ENCODE measurements at places on chromosomes 12 and 14. TPM values are rescaled to one million over a fixed set of nuclear protein-coding genes. Genes with fewer than 3 reads are reported as not detected.
A peak's percentile ranks its signal among the peaks of the same experiment; 100 is the strongest.

Gene SERPINA3
- total RNA-seq = 163 TPM

Gene PTCSC3
- total RNA-seq = not detected

Gene LRFN5
- 0.32 TPM for total RNA-seq

GRCh38 chr12:3697311-3697870 lies 55.5 kb downstream of the CRACR2A start:
- H3K27ac ChIP-seq = no peak overlapping the region
- no peaks in the 10 kb centered on the region for H3K27me3 ChIP-seq
- H3K4me1 ChIP-seq = no peaks in the 10 kb centered on the region
- H3K36me3 ChIP-seq = no peaks in the 10 kb centered on the region

DNA sequence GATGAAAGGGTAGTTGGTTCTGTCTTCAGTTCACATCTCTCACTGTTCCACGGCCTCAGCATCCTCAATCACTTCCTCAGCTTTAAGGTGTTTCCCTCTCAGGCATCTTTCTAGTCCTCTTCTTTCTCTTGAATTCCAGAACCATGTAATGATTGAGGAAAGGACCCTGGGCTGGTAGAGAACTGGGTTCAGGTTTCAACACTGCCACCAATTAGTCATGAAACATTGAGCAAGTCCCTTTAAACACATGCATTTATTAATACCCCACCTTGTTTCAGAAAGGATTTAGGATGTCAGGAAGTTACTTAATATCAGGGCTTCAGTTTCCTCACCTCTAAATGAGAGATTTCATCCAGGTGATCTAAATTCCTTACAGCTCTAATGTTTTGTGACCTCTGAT lies 7.2 kb downstream of the DMAC2L start:
- DNase-seq = no peak
- no peak overlapping the region for H3K27ac ChIP-seq
- no peaks in the 10 kb centered on the region for H3K4me1 ChIP-seq

- peaks cover 42% of the 10 kb centered on the region for H3K4me1 ChIP-seq
- DNase-seq = no peak
- H3K27ac ChIP-seq = peak overlapping the region; percentile 92
These were observed 764 bp downstream of the RBM25 start for GRCh38 chr14:73058922-73059673.

DNA sequence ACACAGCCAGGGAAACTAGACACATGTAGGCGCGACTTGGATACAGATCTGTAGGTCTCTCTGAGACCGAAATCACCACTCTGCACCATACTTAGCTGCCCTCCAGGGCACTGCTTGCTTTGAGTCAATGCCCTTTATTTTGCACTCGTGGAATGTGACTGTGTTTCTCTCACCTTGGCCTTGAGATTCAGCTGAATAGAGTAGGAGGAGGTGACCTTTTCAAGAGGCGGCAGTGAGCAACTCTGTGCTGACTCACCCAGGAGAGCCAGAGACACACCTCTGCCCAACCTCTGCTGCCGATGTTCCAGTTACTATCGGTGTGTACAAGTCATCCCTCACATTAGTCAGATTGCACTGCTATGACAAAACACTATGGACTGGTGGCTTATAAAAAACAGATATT lies 583.4 kb downstream of the VRK1 start:
- no peaks in the 10 kb centered on the region for H3K4me1 ChIP-seq
- H3K36me3 ChIP-seq = no peaks in the 10 kb centered on the region
- no peak for DNase-seq
- H3K27me3 ChIP-seq = peaks cover 36% of the 10 kb centered on the region

- no peaks in the 10 kb centered on the region for H3K36me3 ChIP-seq
- no peak overlapping the region for H3K27ac ChIP-seq
- no peaks in the 10 kb centered on the region for H3K4me1 ChIP-seq
- H3K4me3 ChIP-seq = no peak overlapping the region
These were observed 60.3 kb downstream of the DACT1 start for GRCh38 chr14:58697930-58698642.

- H3K27ac ChIP-seq = no peak overlapping the region
- DNase-seq = no peak
- H3K4me1 ChIP-seq = no peaks in the 10 kb centered on the region
- H3K27me3 ChIP-seq = no peaks in the 10 kb centered on the region
These were observed 45.1 kb downstream of the GNPTAB start for GRCh38 chr12:101785671-101786070.

DNA sequence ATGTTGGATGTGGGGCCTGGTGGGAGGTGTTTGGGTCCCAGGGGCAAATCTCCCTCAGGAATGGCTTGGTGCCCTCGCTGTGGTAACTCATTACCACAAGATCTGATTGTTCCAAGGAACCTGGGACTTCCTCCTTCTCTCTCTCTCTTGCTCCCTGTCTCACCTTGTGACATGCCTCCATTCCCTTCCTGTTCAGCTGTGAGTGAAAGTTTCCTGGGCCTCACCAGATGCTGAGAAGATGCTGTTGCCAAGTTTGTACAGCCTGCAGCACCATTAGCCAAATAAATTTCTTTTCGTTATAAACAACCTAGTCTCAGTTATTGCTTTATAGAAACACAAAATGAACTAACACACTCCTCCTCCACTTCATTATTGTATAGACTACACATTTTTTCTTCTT lies 759.8 kb upstream of the MDGA2 start:
- no peaks in the 10 kb centered on the region for H3K36me3 ChIP-seq
- no peak overlapping the region for H3K27ac ChIP-seq
- DNase-seq = no peak
- H3K27me3 ChIP-seq = no peaks in the 10 kb centered on the region
- H3K4me1 ChIP-seq = no peaks in the 10 kb centered on the region
- H3K4me3 ChIP-seq = no peak overlapping the region

DNA sequence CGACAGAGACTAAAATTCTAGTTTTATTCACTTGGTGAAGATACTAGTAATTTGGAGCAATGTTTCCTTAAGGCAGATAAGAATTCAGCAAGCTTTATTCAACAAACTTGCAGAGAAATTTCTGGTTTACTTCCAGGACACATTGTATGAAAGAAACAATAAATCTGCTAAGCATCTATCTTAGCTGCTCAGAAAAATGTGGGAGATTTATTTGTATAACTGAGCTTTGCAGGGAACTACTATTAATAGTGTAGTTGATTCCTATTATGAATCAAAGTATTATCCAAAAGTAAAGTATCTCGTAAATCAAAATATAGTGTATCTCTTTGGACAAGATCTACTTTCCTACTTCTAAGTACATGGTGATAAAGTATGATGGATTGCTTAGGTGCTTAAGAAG lies 239.4 kb upstream of the TMTC1 start:
- DNase-seq = no peak
- no peaks in the 10 kb centered on the region for H3K27me3 ChIP-seq
- no peak overlapping the region for H3K4me3 ChIP-seq
- no peaks in the 10 kb centered on the region for H3K36me3 ChIP-seq

GRCh38 chr14:84485036-84485435 lies 1044.9 kb upstream of the FLRT2 start:
- no peaks in the 10 kb centered on the region for H3K36me3 ChIP-seq
- H3K4me3 ChIP-seq = no peak overlapping the region
- H3K27me3 ChIP-seq = no peaks in the 10 kb centered on the region
- no peak for DNase-seq
- H3K27ac ChIP-seq = no peak overlapping the region
- H3K4me1 ChIP-seq = no peaks in the 10 kb centered on the region

DNA sequence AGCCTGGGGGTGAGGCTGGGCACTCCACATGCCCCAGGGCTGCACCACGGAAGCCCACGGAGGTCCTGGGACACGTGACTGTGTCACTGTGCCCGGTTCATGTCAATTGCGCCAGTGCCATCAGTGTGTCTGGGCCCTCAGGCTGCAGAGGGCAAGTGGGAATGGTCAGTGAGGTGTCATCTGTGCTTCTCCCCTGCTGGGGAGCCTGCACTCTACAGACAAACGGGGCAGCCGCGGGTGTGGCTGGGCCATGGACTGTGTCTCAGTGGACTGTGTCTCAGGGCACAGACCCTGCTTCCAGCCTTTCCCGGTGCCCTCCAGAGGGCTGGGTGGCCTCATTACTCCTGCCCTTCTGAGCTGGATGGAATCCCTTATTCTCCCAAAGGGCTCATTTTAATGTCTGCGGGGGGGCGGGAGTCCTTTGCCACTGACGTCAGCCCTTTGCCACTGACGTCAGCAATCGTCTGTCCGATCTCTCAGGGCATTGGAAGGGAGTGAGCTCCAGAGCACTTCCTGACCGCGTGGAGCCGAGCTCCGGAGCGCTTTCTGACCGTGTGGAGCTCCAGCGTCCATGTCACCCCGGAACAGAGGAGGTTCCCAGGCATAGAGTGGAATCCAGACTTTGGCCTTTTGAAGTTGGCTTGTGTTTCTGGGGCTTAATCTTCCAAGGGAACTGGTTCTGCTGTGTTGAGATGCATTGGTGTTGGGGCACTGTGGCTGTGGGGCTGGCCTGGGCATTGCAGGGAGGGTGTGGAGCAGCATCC lies 72.4 kb downstream of the ADGRD1 start:
- no peak overlapping the region for H3K4me3 ChIP-seq
- no peaks in the 10 kb centered on the region for H3K27me3 ChIP-seq
- H3K27ac ChIP-seq = no peak overlapping the region
- no peaks in the 10 kb centered on the region for H3K4me1 ChIP-seq

- H3K36me3 ChIP-seq = no peaks in the 10 kb centered on the region
- DNase-seq = no peak
- no peak overlapping the region for H3K4me3 ChIP-seq
These were observed 169.2 kb downstream of the PIWIL1 start for GRCh38 chr12:130506844-130507243.

- H3K4me1 ChIP-seq = no peaks in the 10 kb centered on the region
- no peak overlapping the region for H3K4me3 ChIP-seq
- no peaks in the 10 kb centered on the region for H3K27me3 ChIP-seq
- no peak overlapping the region for H3K27ac ChIP-seq
These were observed 272.1 kb downstream of the CEP128 start for GRCh38 chr14:80669426-80669825.

GRCh38 chr14:61547186-61548069 lies 147.9 kb upstream of the HIF1A start:
- H3K27me3 ChIP-seq = no peaks in the 10 kb centered on the region
- H3K27ac ChIP-seq = no peak overlapping the region
- peaks cover 46% of the 10 kb centered on the region for H3K4me1 ChIP-seq
- peaks cover 18% of the 10 kb centered on the region for H3K36me3 ChIP-seq

DNA sequence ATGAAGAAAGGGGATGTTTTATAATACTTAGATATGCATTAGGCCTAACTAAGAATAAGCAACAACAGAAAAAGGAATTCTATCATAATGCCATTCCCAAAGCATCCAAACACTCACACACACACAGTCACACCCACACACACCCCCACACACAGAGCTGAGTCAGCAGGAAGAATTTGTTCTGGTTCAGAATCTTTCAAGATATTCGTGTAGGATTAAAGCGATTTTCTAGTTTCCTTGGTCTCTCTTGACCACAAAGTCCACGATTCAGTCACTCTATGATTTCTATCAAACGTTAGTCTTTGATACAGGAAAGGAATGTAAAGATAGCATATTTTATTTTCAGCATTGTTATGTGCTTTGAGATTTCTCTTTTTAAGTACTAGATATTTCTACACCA lies 382.6 kb upstream of the DCN start:
- H3K4me3 ChIP-seq = no peak overlapping the region
- no peak for DNase-seq
- no peaks in the 10 kb centered on the region for H3K4me1 ChIP-seq

- H3K4me1 ChIP-seq = no peaks in the 10 kb centered on the region
- DNase-seq = no peak
- H3K36me3 ChIP-seq = no peaks in the 10 kb centered on the region
- H3K27me3 ChIP-seq = no peaks in the 10 kb centered on the region
- no peak overlapping the region for H3K4me3 ChIP-seq
These were observed 5.4 kb downstream of the REC8 start for GRCh38 chr14:24177041-24177825.

DNA sequence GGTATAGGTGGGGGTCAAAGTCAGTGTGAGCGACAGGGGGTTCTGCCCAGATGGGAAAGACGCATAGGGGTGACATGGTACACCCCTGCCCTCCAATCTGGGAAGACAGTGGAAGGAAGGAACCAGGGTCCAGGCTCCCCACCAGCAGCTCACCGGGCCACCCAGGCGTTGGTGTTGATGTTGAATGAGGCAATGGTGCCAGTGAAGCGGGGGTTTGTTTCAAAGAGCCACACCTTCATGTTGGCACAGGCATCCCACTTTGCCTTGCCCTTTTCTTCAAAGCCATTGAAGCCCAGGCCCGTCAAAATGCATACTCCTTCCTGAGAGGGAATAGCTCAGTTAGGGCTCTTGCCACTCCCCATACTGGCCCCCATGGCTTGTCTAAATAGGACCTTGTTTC lies 7.5 kb downstream of the EMG1 start:
- DNase-seq = no peak
- H3K27ac ChIP-seq = peak overlapping the region; percentile 71
- peaks cover 46% of the 10 kb centered on the region for H3K36me3 ChIP-seq
- H3K4me1 ChIP-seq = no peaks in the 10 kb centered on the region
- no peak overlapping the region for H3K4me3 ChIP-seq
- H3K27me3 ChIP-seq = no peaks in the 10 kb centered on the region
